NCI-H1092 (cell line): ENCODE measurements at places on chromosomes 1 and 21.

GRCh38 chr1:24875257-24875656, 54.8 kb downstream of the RUNX3 start:
- no peak for DNase-seq

DNA sequence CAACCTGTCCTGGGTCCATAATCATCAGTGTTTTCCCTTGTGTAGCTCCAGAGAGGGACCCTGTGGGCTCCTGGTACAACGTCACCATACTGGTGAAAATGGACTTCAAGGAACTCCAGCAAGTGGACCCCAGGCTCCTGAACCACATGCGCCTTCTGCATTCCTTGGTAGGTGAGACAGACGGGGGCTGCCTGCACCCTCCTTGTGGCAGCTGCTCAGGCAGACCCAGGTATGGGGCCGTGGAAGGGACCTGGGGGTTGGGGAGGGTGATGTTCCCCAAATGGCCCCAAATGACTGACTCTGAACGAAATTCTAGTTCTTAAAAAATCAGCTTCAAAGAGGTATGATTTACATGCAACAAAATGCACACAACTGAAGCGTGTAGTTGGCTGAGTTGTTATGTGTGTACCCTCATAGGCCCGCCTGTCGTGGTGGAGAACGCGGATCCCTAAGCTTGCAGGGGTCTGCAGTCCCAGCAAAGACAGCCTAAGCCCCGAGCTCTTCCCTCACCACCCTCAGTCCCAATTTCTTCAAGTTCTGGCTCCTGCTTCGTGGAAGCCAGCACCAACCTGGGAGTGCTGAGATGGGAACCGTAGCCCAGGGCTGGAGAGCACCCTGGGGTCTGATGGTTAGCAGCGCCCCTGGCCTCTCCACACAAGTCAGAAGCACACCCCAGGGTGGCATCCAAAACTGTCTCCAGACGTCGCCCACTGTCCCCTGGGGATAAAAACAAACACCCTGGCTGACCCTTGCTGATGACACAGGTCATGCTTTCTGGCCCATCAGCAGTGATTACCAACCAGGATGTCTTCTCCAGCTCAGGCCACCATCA, 14.3 kb downstream of the UMODL1 start:
- DNase-seq = no peak

- DNase-seq = no peak
Measured at GRCh38 chr1:112520166-112520565, 11.4 kb downstream of the WNT2B start.

DNA sequence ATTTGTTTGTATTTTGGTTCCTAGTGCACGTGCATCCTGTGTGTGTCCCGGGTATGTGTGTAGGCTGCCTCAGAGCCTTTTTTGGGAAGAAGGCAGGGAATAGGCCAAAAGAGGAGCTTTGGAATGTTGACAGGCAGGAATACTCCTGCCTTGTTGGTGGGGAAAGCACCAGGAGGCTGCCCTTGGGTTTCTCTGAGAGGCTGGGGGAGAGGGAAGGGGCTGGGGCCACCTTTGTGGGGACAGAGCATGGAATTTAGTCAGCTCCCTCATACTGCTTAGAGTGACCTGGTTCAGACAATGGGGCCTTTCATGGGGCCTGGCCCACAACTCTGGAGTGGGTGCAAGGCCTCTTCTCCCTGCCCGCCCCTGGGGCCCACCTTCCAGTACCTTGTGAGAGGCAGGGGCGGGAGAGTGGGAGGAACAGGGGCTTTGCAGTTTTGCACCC, 31.3 kb downstream of the ACOT11 start:
- DNase-seq = no peak

- DNase-seq = no peak
Measured at GRCh38 chr1:21046132-21046531, 130.6 kb downstream of the EIF4G3 start.

GRCh38 chr21:31255896-31256295, 88.2 kb downstream of the TIAM1 start:
- no peak for DNase-seq

- DNase-seq = no peak
Measured at GRCh38 chr1:59025201-59025600, 241.4 kb upstream of the JUN start.

DNA sequence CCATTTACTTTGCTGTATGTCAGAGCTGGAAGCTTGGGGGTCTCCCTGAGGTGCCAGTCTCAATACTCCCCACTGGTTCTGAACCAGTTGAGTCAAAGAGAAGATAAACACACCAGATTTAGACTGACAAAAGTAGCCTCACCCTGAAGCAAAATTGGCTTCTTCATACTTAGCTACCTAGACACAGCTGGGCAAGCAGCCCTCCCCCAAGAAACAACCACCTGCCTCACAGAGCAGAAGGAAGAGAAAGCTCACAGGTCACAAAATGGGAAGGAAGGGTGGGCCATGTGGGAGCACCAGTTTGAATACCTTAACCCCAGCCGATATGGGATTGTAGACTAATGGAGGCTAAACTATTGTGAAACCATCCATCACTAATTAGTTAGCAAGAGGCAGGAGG, 24.6 kb upstream of the MYSM1 start:
- no peak for DNase-seq

DNA sequence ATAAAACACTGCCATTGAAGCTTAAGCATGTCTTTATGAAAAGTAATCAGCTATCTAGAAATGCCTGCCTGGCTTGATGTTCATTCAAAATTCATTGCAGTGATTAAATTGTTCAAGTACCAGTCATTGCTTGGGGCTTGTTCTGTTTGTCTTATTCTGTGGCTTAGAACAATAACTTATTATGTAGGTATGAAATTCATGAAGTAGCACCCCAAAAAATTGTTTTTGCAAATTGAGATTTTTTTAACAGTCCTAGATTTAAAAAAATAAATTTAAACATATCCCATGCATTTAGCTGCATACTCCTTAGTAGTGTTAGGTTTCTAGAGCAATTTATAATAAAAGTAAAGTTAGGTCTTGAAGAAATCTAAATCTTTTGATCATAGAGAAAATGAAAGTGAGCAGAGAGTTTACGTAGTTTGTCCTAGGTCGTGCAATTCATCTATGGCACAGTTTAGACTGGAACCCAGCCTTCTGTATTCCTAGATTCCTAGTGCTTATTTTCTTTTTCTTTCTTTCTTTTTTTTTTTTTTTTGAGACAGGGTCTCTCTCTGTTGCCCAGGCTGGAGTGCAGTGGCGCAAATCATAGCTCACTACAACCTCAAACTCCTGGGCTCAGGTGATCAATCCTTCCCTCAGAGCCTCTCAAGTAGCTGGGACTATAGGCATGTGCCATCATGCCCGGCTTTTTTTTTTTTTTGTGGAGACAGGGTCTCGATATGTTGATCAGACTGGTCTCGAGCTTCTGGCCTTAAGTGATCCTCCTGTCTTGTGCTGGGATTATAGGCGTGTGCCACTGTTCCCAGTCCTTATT, 9.3 kb downstream of the MIER1 start:
- no peak for DNase-seq

DNA sequence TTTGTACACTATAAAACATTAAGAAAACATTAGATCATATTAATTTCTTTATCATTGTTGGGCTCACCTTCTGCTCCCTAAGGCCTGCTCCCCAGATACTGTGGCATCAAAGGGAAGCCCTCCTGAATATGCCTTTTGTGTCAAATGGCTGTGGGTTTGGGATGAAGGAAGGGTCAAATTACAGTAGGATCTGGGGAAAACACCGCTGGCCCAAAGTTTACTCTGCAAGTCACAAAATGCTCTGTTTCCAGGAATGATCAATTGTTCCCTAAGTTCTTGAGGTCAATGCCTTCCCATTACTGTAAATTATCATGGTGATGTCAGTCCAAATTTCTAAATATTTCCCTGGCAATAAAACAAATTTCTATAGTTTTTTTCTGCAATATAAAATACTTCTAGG, 6.8 kb upstream of the ITLN2 start:
- DNase-seq = no peak

- DNase-seq = no peak
Measured at GRCh38 chr1:65756616-65757015, 36.1 kb upstream of the PDE4B start.

DNA sequence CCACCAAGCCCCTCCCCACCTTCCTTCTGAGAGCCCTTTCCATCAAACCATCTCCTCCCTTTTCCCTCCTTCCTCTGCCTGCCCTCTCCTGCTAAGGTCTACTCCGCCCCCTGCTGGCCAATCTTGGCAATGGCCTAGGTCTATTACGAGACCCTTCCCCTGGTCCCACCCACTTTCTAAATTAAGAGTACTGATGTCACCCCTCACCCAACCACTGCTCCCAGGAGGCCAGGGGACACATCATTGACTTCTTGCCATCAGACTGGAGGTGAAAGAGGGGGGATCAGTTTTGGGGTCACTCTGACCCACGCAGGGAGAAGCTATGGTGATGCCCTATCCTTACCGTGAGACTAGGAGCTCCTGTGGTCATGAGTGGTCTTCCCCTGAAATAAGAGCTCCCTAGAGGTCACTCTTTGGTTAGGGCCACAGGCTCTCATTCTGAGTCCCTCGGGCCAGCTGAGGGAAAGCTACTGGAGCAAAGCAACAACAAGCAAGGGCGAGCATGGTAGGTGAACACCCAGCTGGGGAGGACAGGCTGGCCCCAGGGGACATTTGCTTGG, 34.6 kb upstream of the S100A7 start:
- DNase-seq = peak; percentile 85

- DNase-seq = no peak
Measured at GRCh38 chr1:88680911-88681622, 3.0 kb upstream of the PKN2 start.

GRCh38 chr1:25703041-25703440, 86.5 kb downstream of the MAN1C1 start:
- no peak for DNase-seq

DNA sequence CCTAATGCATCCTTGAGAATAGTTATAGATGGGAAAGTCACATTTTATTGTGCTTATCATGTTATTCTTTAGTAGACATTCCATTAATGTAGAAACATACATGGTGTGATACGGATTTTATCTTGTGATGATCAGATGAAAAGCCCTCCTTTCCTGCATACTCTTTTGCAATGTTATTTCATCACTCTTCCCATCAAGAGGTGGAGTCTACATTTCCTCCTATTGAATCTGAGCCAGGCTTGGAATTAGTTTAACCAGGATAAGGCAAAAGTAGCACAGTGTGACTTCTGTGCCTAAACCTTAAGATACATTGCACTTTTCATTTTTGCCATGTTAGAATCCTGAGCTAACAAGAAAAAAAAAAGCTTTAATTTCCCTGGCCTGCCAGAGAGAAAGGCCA, 393.7 kb upstream of the ST6GALNAC5 start:
- DNase-seq = no peak

DNA sequence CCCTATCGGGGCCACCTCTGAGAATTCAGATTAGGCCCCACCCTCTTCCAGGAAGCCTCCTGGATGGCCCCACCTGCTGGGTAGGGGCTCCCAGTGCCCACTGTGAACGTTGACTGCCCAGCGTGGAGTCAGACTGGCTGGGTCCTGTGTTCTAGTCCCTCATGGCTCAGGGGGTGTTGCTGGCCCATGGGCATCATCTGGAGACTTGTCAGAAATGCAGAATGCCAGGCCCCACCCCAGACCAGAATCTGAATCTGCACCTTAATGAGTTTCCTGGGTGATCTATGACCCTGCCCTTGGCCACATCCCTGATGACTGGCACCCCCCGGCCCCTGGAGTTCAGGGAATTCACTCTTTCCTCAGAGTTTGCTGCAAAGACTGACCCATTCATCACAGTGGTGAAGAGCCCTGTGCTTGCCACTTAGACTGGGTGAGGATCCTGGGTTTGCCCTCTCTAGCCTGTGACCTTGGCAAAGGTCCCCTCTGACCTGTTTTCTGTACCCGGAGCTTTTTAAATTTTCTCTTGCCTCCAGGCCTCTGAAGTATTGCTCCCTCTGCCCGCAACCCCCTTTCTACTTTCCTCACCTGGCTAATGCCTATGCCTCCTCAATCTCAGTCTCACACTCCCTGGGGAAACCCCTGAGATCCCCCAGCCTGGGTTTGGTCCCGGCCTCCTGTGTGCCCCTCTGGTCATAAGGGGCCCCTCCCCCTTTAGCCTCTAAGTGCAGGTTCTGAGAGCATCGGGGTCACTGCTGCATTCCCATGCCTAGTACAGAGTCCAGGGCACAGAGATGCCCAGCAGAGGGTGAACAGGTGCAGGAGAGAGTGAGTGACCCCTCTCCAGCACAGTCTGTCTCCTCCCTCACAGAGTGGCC, 184.2 kb downstream of the MATN1 start:
- DNase-seq = no peak

DNA sequence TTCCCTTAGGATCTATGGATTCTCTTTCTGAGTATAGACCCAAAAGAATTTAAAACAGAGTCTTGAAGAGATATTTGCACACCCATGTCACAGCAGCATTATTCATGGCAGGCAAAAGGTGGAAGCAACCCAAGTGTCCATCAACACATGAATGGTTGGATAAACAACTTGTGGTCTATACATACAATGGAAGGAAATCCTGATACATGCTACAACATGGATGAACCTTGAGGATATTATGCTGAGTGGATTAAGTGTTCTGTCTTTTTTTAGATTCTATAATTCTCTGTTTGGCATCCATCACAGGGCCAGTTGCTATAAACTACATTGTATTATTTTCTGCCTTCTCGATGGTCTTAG, 39.8 kb downstream of the PTPN14 start:
- DNase-seq = no peak
